ENCODE measurements at places on chromosomes 12 and 14.

DNA sequence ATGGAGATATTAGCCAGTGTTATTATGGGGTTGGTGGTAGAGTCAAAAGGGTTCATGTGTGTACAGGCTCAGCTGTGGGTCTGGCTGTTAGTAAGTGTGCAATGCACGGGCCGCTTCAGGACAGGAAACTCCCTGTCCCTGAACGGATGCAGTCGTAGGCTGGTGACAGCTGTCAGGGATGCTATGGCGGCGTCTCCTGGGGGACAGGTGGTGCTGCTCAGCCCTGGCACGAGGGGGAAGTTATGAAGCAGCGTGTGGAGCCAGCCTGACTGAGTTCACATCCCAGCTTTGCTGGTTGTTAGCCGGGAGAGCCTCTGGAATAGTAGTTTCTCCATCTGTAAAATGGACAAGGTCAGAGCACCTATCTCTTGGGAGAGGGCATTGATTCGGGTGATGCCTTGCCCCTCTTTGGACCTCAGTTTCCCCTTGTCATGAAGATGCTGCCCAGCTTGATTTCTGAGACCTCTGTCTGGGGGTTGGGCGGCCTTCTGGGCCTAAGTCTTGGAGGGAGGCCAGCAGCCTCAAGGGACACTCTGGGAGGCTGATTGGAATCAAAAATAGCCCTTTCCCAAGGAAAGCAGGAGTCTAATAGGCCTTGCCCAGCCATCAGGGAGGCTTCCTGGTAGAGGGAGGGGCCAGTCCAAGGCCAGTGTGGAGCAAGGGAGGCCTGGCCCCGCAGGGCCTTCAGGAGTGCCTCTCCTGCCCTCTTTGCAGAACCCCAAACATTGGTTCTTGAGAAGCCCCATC lies 7.1 kb downstream of the ASB2 start:
- no peak for DNase-seq

DNA sequence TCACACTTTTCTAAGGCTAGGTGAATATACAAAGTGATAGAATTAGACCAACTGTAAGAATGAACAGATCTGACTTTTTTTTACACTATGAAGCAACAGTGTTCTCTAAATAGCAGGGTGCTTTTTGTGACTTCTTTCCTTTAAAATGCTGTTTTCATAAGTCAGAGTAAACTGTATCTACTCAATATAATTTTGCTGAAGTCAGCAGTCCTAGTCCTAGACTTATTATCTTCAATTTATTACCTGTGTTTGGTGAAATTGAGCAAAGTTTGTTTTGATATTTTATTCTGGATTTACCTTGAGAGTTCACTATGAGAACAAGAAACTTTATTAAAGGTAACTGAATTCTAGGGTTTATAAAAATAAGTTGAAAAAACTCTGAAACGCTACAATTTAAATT lies 651.3 kb upstream of the MIS18BP1 start:
- DNase-seq = no peak

- DNase-seq = no peak
These were observed 444.1 kb downstream of the RAD51B start for GRCh38 chr14:68263563-68264259.

DNA sequence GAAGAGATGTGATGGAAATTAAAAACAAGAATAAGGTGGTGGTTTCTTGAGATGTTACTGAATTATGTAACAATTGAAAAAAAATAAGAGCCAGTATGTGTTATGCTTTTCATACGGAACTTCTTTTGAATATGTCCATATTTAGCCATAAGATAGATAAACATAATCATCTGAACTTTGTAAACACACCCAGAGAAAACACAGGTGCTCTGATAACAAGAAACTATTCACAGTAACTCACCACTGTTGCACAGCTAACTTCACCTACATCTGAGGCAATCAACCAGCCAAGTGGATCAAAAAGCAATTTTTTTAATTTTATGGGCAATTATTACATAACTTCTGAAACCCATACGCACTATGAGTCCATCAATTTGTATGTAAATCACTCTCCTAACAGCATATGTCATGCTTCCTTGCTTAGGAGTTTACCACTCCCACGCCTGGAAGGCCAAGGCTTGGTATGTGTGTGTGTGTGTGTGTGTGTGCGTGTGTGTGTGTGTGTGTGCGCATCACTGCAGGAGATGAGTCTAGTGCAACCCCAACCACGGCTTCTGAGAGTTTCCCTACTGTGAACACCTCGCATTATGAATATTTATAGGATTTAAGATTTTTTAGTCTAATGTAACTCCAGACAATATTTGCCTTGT lies 443.4 kb downstream of the BCAT1 start:
- DNase-seq = no peak

GRCh38 chr12:84704856-84705255 lies 207.7 kb downstream of the SLC6A15 start:
- no peak for DNase-seq

DNA sequence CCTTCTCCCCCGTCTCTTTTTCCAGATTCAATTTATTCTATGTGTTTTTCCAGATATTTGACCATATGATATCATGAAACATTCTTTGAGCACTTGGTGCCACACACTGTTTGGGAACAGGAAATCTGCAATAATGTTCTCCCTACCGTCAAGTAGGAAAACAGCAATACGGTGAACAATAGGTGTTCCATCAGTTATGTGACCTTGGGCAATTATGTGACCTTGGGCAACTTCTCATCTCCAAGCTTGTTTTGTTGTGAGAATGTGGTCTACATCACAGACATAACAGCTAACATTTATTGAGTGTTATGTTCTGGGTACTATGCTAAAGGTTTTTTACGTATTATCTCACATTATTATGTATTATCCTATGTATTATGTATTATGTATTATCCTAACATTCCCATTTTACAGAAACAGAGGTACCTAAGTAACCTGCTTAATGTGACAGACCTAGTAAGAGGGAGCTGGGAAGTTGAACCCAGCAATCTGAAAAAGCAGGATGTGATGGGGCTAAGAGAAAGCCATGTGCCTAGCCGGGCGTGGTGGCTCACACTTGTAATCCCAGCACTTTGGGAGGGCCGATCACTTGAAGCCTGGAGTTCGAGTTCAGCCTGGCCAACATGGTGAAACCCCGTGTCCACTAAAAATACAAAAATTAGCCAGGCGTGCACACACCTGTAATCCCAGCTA lies 1.2 kb upstream of the NEK9 start:
- DNase-seq = no peak

DNA sequence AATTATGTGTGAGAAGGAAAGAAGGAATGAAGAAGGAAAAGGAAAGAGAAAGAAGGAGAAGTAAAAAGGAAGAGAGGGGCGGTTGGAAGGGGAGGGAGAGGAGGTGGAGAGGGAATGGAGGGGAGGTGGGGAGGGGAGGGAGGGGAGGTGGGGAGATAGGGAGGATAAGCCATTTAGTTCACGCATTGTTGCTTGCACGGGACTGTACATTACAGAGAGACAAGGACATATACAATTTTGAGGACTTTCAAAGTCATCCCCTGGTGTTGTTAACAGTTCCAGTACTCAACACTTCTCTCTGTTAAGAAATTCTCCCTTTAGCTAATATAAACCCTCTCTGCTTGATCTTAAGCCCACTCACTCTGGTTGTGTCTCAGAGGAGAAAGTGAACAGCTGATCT lies 312.5 kb downstream of the GRIN2B start:
- no peak for DNase-seq

DNA sequence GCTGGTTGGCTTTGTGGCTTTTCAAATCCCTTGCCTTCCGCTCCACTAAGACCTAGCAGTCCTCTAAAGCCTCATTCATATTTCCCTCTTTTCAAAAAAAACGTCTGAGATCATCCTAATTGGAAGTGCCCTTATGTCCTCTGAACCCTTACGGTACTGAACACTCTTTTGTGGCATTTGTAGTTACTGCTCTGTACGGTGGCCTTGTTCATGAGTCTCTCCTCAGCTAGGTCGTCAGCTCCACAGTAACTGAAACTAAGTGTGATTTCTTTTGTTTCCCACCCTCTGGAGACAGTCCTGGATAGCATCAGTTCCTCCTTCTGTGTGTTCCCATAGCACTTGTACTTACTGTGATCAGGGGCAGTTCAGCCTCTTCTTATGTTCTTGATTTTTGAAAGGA lies 49.7 kb downstream of the DAAM1 start:
- DNase-seq = no peak

- DNase-seq = peak; percentile 78
These were observed 72.8 kb upstream of the IFNG-AS1 start for GRCh38 chr12:67916266-67916970.

DNA sequence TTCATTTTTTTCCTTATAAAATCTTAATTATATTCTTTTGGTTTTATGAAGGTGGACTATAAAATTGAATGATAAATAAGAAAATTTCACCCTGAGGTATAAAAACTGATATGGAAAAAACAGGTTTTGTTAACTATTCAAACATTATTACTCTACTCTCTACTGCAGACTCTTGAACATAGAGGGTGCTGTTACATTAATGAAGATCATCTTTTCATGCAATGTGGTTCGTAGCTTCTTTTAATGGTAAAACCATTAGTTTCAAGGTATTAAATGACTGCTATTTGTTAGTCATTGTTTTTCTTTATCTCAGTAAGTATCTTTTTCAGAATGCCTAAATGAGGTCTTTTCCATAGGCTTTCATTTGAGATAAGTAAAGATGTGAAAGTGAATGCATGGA lies 510.4 kb downstream of the SLC16A7 start:
- DNase-seq = peak; percentile 45

GRCh38 chr14:91229005-91229382 lies 15.5 kb downstream of the GPR68 start:
- DNase-seq = no peak

GRCh38 chr12:129257524-129257923 lies 404.2 kb downstream of the GLT1D1 start:
- DNase-seq = no peak

GRCh38 chr12:123099560-123100192 lies 51.2 kb downstream of the PITPNM2 start:
- DNase-seq = no peak

DNA sequence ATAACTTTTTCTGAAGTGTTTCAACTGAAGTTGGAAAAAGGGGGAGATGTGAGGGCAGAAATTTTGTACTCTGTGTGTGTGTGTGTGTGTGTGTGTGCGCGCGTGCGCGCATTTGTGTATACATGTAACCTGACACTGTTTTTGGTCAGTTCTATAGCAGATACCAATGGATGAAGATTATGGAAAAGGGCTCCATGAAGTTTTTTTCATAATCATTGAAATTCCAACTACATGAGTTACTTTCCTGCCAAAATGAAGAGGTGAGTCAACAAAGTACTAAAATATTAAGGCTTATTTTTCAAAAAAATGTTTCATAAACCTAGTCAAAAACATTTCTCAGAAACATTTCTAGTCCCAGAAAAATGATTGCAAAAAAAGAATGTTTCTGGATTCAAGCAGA lies 25.7 kb upstream of the CERS5 start:
- DNase-seq = no peak

DNA sequence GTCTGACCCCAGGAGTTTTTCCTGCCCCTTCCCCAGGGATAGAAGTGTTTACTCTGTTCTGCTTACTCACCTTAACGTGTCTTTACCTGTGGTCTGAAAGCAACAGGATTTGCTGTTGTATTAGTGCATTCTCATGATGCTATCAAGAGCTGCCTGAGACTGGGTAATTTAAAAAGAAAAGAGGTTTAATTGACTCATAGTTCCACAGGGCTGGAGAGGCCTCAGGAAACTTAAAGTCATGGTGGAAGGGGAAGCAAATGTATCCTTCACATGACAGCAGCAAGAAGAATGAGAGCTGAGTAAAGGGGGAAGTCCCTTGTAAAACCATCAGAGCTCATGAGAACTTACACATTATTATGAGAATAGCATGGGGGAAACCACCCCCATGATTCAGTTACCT lies 240.4 kb downstream of the SNAPC1 start:
- no peak for DNase-seq

- DNase-seq = no peak
These were observed 281.9 kb downstream of the BTG1 start for GRCh38 chr12:91863702-91864101.

GRCh38 chr12:109770861-109771670 lies 57.4 kb downstream of the FAM222A start:
- DNase-seq = no peak

DNA sequence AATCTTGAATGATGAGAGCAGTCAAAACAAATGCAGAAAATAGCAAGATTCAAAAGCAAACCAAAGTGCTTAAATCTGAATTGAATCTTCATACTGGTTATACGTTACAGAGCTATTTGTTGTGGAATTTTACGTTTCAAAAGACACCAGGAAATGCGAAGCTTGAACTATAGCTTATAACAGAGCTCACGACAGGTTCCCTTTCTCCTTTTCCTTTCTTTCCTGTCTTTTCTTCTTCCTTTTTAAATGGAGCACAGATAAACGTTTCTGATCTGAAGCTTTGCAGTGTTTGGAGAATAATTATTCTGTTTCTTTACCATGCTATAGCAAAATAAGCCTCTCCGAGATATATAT lies 492.6 kb upstream of the GARIN6 start:
- DNase-seq = no peak

- peak; percentile 26 for DNase-seq
These were observed 442.7 kb upstream of the FLRT2 start for GRCh38 chr14:85087201-85087600.

DNA sequence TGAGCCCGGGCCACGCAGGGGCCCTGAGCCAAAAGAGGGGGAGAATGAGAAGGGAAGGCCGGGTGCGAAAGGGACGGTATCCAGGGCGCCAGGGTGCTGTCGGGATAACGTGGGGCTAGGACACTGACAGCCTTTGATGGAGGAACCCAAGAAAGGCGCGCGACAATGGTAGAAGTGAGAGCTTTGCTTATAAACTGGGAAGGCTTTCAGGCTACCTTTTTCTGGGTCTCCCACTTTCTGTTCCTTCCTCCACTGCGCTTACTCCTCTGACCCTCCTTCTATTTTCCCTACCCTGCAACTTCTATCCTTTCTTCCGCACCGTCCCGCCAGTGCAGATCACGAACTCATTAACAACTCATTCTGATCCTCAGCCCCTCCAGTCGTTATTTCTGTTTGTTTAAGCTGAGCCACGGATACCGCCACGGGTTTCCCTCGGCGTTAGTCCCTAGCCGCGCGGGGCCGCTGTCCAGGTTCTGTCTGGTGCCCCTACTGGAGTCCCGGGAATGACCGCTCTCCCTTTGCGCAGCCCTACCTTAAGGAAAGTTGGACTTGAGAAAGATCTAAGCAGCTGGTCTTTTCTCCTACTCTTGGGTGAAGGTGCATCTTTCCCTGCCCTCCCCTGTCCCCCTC lies 3.0 kb downstream of the SSTR1 start:
- peak; percentile 65 for DNase-seq

DNA sequence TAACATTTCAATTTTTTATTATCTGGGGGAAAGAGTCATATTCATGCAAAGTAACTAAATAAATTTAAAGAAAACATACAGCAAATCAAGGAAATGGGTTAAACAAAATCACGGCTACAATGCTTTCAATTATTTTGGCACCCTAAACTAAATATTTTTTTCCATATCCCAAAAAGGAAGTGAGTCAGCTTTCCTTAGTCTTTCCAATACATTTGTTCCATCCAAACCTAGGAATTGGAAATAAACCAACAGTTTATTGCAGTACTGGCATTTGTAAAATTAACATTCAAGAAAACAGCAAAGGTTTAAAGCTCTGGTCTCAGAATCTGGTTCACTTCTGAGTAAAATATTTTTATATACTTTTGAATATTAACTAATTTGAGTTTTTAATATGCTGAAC lies 89.2 kb downstream of the BCL2L14 start:
- peak; percentile 23 for DNase-seq

DNA sequence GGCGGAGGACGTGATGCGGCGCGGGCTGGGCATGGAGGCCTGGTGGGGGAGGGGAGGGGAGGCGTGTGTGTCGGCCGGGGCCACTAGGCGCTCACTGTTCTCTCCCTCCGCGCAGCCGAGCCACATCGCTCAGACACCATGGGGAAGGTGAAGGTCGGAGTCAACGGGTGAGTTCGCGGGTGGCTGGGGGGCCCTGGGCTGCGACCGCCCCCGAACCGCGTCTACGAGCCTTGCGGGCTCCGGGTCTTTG lies 303 bp downstream of the GAPDH start:
- DNase-seq = no peak

GRCh38 chr12:62210422-62210821 lies 49.8 kb upstream of the USP15 start:
- peak; percentile 39 for DNase-seq

Data from LHCN-M2 (cell line).